ENCODE measurements at places on chromosomes 12 and 14.

DNA sequence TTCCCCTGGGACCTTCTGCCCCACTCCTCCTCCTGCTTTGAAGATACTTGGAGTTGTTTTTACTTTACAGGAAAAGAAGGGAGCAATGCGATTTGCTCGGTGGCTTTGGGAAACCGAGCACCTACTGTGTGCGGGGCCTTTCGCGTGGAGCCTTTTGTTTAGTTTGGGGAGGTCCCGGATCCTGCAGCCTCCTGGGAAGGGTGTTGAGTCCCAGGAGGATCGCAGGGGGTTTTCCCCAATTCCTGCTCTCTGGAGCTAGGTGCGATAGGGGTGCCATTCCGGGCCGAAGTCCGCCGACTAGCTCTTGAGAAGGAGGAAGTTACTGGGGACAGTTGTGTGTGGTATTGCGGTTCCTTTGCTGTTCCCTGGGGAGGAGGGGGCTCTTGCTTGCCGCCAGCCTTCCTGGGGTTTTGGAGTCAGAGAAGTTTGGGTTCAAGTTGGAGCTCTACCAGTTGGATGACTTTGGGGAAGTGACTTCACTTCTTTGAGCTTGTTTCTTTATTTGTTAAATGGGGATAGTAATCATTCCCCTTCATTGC is 1.1 kb downstream of the BRI3BP start:
- DNase-seq: no peak

GRCh38 chr12:106764738-106765137 is 9.7 kb upstream of the RIC8B start:
- no peak for DNase-seq

DNA sequence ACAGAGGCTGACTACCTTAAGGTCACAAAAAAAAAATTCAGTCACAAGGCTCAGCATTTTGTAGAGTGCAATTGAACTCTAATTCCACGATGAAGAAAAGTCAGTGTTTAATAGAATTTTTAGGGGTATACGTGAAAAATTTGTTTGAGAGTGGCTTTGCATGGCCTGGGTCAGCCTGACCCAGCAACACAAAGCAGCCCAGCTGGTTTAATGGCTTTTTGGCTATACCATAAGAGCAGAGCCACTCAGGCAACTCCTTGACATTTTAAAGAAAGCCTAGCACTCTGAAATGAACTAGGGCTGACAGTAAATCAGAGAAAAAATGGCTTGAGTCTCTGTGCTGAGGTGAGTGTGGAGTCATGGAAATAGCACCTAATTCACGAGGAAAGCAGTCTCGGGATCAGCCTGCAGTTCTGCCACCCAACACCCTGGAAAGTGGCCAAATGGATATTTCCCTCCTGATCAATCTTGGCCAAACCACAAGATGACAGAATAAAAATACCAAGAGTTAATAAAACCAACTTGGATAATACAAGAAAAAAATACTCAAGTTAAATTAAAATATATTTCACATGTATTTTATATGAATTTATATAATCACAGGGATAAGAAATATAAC is 59.5 kb downstream of the GALNT4 start:
- DNase-seq: no peak

- DNase-seq: no peak
Measured at GRCh38 chr12:74791365-74791764, 253.7 kb downstream of the ATXN7L3B start.

DNA sequence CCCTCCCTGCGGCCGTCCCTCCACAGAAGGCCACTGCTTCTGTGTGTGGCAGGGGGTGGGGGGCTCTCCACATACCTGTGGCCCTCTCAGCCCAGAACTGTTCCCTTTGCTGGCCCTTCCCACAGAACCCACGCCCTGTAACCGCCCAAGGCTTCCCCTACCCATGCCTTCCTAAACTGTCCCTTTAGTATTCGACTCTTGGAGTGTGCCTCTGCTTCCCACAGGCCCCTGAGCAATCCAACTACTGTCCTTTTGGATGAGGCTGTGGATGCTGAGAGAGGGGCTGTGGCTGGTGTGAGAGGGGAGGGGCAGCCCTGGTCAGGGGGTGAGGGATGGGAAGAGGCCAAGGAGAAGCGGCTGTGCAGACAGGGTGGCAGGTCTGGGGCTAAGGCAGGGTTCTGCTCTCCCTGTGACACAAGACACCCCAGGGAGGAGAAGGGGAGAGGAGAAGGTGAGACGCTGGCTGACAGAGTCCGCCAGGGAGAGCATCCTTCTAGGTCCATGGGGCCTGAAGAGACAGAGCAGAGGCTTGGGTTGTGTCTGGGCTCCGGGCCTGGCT is 46.0 kb downstream of the DLK1 start:
- no peak for DNase-seq

- DNase-seq: no peak
Measured at GRCh38 chr12:122413516-122414404, 8.7 kb downstream of the CLIP1 start.

GRCh38 chr14:60905923-60906322 is 75.0 kb downstream of the TRMT5 start:
- DNase-seq: no peak

DNA sequence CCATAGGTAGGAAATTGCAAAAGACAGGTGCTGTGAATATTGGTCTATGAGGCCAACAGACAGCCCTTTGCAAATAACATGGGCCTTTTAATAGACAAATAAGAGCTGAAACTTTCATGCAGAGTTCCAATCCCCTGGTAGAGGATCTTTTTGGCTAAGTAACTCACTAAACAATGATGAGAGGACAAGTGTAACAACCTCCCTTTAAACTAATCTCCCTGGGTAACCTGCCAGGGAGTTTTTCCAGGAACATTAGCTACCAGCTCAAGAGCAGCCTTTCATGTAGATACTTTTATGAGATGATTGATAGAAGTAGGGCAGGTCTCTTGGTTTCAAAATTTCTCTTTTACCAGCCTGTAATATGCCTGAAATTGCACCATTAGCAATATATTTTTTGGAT is 13.8 kb upstream of the CACNA1C start:
- DNase-seq: no peak

DNA sequence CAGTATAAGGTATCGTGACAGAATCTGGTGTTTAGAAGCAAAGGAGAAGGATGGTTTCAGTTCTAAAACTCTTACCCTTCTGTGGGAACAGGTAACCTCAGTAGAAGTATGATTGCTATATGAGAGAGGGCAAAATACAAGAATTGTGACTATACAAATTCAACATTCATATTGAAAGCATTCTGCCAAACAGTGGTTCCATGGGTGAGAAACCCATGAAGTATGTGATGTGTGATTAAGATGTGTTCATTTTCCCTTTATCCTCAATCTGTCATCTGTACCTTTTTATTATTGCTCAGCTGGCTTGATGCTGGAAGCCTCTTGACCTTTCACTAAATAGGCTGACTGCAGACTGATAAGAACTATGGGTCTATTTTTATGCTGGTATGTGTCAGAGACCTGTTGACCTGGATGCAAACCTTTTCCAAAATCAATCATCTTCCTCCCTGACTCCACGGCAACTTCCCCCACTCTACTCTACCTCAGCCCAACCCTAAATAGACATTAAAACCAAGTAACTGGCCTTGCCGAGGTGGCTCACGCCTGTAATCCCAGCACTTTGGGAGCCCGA is 109.6 kb downstream of the STXBP6 start:
- no peak for DNase-seq

DNA sequence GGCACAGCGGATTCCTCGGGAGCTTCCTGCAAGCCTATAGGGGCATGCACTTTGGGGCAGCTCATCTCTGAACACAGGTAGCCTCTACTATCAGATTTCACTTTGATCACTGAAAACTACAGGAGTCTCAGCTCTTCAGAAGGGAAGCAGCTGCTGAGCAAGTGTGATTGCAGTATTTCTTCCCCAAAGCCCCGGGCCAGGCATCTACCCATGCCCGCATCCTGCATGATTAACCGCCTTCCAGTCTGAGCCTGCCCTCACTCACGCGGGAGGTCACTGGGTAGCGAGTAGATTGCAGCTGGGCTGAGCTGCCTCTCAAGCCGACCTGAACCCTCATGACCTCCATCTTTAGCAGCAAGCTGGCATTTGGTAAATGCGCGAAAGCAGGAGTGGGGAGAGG is 334.7 kb downstream of the DPF3 start:
- no peak for DNase-seq
